Breast epithelium (tissue), 4 donors: ENCODE measurements at places on chromosomes 6 and 20. TPM values are rescaled to one million over a fixed set of nuclear protein-coding genes. Genes with fewer than 3 reads are reported as not detected.

- no peak for DNase-seq
These were observed 15.1 kb downstream of the RMND1 start for GRCh38 chr6:151436802-151437201.

- no peak for DNase-seq
These were observed 49.2 kb downstream of the RNGTT start for GRCh38 chr6:88914180-88914579.

DNA sequence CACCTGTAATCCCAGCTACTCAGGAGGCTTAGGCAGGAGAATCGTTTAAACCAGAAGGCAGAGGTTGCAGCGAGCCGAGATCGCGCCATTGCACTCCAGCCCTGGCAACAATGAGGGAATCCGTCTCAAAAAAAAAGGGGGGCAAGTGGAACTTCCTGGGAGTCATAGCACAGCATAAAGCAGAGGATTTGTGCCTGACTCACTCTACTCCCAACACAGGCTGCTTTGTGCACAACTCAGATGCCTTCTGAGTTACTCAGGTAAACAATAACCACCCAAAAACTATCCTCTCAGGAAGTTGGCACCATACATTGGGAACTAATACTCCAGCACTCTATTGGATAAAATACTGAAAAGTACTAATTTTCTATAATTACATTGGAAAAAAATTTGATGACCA, 2.5 kb upstream of the TMEM244 start:
- no peak for DNase-seq

- DNase-seq = no peak
These were observed 74.6 kb downstream of the ATG5 start for GRCh38 chr6:106250953-106251352.

The SLC35D3 gene
- total RNA-seq = not detected
